ENCODE measurements at places on chromosomes 3 and 15. TPM values are rescaled to one million over a fixed set of nuclear protein-coding genes. Genes with fewer than 3 reads are reported as not detected.

Gene SCAMP5
- 0.59 TPM for total RNA-seq

Gene LRRC34
- 9.8 TPM for total RNA-seq

Gene HRH1
- total RNA-seq: 12.1 TPM

Gene ACSBG1
- not detected for total RNA-seq

Gene NPAP1
- not detected for total RNA-seq

Gene CYP1A1
- total RNA-seq: 0.37 TPM

Gene SAMD7
- not detected for total RNA-seq

Gene RBPMS2
- under 0.01 TPM for total RNA-seq

Gene SLC6A20
- not detected for total RNA-seq

Gene APOD
- total RNA-seq: 204 TPM

Gene KCNMB3
- 1.8 TPM for total RNA-seq

Gene PLSCR1
- 40.3 TPM for total RNA-seq

Gene FBXL22
- total RNA-seq: 0.20 TPM

Gene MUC4
- total RNA-seq: not detected

Gene SEMA3F
- 6.5 TPM for total RNA-seq

Gene GANC
- 19.7 TPM for total RNA-seq

Gene CADM2
- total RNA-seq: not detected

Gene SI
- not detected for total RNA-seq

Gene PARP15
- total RNA-seq: 0.20 TPM

Gene EIF1B
- 22.8 TPM for total RNA-seq

Gene DOCK3
- 0.20 TPM for total RNA-seq

Gene MAGEF1
- 15.8 TPM for total RNA-seq

Gene STX19
- not detected for total RNA-seq

Gene PCSK6
- 1.8 TPM for total RNA-seq

Gene THRB
- total RNA-seq: 5.9 TPM

Gene COMMD4
- total RNA-seq: 61.8 TPM

Gene PLS1
- 0.59 TPM for total RNA-seq

Gene CADPS
- total RNA-seq: under 0.01 TPM

Gene SLC28A2
- not detected for total RNA-seq

Gene GRIP2
- total RNA-seq: not detected

Gene LTK
- total RNA-seq: 0.20 TPM

Gene GOLGA8K
- total RNA-seq: not detected

Gene PIK3CB
- 10.2 TPM for total RNA-seq

Gene COL7A1
- total RNA-seq: 17.8 TPM

Gene BCL6
- total RNA-seq: 27.6 TPM

Gene PRR20G
- total RNA-seq: not detected

Gene MESP1
- total RNA-seq: not detected

Gene ATOSA
- 14.1 TPM for total RNA-seq

Gene TGM5
- not detected for total RNA-seq

Gene CAND2
- total RNA-seq: 1.1 TPM

Gene TRIM71
- total RNA-seq: not detected

Gene GPR87
- total RNA-seq: not detected

Gene CIDEC
- total RNA-seq: 10.3 TPM

Gene CCDC39
- not detected for total RNA-seq

Gene CHRFAM7A
- total RNA-seq: not detected

Gene TMC3
- not detected for total RNA-seq

Gene LHFPL4
- total RNA-seq: under 0.01 TPM

Gene RLBP1
- not detected for total RNA-seq

Gene ATP8B4
- 1.4 TPM for total RNA-seq

Gene NRG4
- not detected for total RNA-seq

Gene COL6A5
- not detected for total RNA-seq

Gene ANKRD63
- not detected for total RNA-seq

Data from subcutaneous preadipocyte (primary cell).